ENCODE measurements at places on chromosomes 3 and 15.

DNA sequence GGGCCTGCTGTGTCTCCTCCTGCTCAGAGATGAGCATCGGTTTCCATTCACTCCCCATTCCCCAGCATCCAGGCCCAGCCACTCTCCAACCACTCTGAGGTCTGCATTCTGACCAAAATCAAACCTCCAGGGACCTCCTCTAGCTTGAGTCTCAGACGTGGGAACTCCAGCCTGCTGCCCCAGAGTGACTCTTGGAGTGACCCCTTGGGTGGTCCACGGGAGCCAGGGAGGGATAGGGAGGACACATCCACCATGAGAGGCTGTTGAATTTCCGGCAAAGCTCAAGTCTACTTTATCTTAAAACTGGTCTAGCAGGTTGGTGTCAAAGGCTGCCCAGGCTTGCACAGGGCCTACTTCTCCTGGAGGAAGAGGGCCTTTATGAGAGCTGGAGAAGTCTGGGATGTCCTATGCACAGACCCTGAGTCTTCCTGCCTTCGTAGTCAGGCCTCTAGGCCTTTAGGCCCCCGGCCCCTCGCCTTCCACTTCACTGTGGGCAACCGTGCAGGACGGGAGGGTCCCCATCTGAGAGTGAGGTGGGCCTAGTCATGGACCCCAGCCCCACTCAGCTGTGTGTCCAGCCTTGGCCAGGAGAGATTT is 8.9 kb downstream of the CISH start:
- no peak for DNase-seq

DNA sequence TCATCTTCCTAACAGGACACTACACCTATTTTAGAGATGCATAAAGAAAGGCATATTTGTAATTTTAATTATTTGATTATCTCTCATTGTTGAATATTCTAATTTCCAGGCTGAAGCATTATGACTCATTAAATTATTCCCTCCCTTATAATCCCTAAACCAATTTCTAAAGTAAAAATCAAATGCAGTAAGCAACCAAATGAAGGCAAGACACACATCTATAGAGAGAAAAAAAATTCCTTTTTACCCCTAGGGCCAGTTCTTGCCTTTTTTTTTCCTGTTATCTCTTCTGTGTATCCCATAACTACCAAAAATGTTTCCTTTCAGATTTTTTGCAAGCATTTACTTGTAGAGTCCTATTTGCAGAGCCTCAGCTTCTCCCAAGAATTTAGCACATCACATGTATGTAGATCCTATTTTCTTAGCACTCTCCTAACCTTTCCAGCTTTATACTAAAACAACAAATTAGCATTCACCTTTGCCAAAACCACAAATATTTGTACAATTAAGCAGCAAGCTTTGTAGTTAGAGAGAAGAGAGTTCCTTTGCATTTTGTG is 177.9 kb downstream of the SATB1 start:
- DNase-seq = no peak

DNA sequence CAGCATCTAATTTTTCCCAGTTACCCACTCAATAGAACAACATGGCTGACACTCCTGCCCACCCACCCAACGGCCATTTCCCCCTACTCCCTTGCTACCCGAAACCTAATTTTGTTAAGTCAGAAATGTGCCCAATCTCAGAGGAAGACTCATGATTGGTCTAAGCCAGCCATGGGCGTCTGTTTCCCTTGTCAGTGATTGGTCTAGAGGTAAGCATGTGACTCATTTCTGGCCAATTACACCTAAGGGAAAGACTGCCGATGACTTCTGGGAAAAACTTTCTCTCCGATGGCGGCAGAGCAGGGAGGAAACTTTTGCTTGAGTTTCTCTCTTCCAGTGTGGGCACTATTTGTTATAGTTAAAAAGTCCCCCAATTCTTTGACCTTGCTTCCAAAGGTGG is 72.9 kb downstream of the RPLP1 start:
- DNase-seq = no peak

GRCh38 chr3:64278625-64279024 is 53.4 kb upstream of the PRICKLE2 start:
- DNase-seq = no peak

- no peak for DNase-seq
Measured at GRCh38 chr3:53221827-53222182, 34.0 kb downstream of the TKT start.

- DNase-seq = peak; percentile 25
Measured at GRCh38 chr3:101849714-101850245, 466 bp downstream of the NFKBIZ start.

DNA sequence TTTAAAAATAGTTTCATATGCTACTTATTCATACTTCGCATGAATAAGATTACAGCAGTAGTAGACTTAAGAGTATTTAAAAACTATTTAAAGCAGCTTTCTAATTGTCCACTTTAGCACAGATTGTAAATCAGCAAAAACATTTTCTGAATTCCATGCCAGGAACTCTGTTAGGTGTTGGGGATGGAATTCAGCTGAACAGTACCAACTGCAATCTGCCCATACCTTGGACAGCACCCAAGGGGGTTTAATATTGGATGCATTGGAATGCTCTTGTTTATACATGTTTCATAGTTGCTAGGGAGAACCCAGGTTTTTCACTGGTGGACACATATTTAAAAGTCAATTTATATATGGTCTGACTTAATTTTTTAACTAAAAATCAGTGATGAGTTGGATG is 74.8 kb downstream of the PPM1L start:
- DNase-seq = no peak

GRCh38 chr3:170862618-170863374 is 7.2 kb downstream of the RPL22L1 start:
- no peak for DNase-seq

DNA sequence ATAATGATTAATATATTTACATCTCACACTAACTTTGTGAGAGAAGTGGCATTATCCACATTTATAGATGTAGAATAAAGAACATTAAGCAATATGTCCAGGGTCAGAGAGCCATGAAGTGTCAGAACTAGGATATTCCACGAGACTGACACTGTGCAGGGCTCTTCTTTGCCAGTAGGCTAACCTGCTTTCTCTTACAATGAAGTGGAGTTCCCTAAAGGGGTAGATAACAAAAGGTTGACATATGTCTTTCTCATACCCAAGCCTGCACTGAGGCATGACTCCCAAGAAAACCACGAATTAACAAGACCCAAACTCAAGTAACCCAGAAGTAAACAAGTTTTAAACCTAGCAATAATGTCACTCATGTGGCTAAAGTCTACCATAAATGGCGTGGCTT is 191.5 kb upstream of the SLC2A2 start:
- DNase-seq = no peak

GRCh38 chr3:195153653-195154052 is 117.3 kb downstream of the XXYLT1 start:
- DNase-seq = no peak
